ENCODE measurements at places on chromosomes 5 and 9. TPM values are rescaled to one million over a fixed set of nuclear protein-coding genes. Genes with fewer than 3 reads are reported as not detected.

Gene IL5
- total RNA-seq, result not detected

DNA sequence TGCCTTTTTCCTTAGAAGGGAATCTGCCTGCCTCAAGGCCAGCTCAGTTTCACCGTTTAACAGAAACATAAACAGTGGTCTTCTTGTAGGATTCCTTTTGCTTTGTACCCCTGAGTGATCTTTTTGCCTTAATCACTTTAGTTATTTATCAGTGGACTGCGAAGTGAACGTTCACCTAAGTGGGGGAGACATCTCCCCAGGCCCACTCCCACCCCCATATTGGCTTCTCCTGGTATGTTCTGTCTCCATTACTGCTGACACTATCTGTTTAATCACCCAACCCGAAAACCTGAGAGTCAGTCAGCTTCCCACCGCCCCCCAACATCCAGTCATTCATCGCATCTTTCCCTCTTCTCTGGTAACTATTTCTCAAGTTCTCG, 1.4 kb downstream of the SKP2 start:
- no peaks in the 10 kb centered on the region for H3K27me3 ChIP-seq
- peaks cover 37% of the 10 kb centered on the region for H3K4me1 ChIP-seq
- H3K4me3 ChIP-seq, result peak overlapping the region; percentile 24
- H3K36me3 ChIP-seq, result peaks cover 56% of the 10 kb centered on the region
- no peak overlapping the region for H3K27ac ChIP-seq
- DNase-seq, result no peak

Gene C7
- total RNA-seq, result not detected

DNA sequence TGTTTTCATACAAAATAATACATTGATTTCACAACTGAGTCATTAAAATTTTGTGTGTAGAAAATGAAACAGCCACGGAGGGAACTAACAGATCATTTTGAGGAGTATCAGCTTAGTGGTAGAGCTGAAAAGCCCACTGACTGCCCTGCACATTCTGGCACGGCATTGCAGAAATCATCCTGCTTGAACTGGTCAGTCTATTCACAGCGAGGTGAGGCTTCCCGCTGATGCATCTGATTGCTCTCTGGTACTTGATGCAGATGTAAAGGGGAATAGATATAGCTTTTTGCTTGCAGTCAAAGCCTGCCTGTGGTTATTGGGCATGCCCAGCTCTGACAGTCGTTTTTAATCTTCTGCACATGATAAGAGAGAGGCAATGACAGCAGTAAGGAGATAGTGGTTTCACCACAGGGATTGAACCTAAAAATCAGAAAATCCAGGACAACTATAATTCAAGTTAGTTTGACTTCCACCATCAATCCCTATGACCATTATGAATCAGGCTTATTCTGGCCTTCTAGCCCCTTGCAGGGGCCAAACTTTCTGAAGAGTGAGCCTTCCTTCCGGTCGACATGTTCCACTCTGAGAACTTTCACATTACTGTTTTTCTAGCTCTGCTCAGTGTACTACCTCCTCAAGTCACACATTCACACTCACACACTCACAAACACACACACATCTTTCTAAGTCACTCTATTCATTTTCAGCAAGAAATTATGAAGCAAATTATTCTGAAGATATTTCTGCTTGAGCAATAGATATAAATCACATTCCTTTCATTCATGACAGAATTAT, 782.8 kb upstream of the NUDT12 start:
- no peak overlapping the region for H3K27ac ChIP-seq
- DNase-seq, result no peak
- H3K36me3 ChIP-seq, result no peaks in the 10 kb centered on the region
- no peaks in the 10 kb centered on the region for H3K27me3 ChIP-seq

GRCh38 chr5:154369682-154370081, 76.1 kb upstream of the SAP30L start:
- no peak overlapping the region for H3K27ac ChIP-seq
- no peak for DNase-seq
- H3K36me3 ChIP-seq, result peaks cover 52% of the 10 kb centered on the region
- no peak overlapping the region for H3K4me3 ChIP-seq
- no peaks in the 10 kb centered on the region for H3K27me3 ChIP-seq
- H3K4me1 ChIP-seq, result no peaks in the 10 kb centered on the region

Gene SHOC1
- total RNA-seq, result not detected

DNA sequence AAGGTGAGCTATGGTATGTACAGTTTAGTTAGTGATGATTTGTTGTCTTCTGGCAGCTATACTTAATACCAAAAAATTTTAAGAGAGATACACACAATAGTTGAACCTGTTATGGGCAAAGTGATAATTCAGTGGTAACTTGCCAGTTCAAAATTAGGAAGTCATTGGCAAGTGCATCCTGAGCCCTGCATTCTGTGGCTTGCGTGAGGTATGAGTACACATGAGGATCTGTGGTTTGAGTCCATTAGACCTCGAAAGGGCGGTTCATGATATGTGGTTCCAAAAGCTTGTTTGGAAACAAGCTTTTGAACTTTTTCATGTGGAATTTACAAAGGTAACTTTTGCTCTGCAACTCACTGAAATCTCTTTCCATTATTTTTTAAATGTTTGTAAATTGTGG, 47.0 kb downstream of the GPR21 start:
- DNase-seq, result no peak
- H3K27me3 ChIP-seq, result no peaks in the 10 kb centered on the region
- peaks cover 16% of the 10 kb centered on the region for H3K4me1 ChIP-seq
- H3K36me3 ChIP-seq, result peaks cover 84% of the 10 kb centered on the region
- H3K4me3 ChIP-seq, result no peak overlapping the region

DNA sequence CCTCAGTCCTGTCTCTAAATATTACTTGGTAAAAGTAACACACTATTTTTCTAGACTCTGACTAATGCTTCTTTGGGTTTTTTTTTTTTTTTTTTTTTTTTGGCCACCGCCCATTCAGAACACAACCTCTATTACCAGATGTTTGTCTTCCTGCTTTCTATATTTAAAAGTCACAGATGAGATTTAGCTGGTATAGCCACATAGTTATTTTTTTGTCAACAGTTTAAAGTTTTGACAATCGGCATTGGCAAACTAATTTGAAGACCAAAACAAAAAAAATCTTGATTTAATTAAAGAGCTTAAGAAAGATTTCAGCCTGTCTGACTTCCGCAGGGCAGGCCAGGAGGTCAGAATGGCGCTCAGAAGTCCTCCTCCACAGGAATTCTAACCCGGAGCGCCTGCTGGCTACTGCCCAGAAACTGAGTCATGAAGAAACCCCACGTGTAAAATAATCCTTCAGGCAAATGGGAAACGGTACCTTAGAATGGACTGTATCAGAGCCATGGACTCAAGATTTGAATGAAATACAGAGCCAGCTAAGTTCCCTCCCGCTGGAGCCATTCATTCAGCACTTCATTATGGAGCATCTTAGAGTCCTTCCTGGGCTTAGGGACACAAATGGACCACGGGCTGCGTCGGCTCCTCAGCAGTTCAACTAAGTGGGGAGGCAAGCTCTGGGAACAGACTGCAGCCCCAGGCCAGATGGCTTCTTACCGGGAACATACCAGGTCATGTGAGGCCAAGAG, 55.6 kb downstream of the PTPDC1 start:
- no peaks in the 10 kb centered on the region for H3K36me3 ChIP-seq
- no peak overlapping the region for H3K4me3 ChIP-seq
- no peaks in the 10 kb centered on the region for H3K27me3 ChIP-seq
- peaks cover 13% of the 10 kb centered on the region for H3K4me1 ChIP-seq

Gene SLC6A18
- not detected for total RNA-seq

Gene KIF12
- total RNA-seq, result not detected

DNA sequence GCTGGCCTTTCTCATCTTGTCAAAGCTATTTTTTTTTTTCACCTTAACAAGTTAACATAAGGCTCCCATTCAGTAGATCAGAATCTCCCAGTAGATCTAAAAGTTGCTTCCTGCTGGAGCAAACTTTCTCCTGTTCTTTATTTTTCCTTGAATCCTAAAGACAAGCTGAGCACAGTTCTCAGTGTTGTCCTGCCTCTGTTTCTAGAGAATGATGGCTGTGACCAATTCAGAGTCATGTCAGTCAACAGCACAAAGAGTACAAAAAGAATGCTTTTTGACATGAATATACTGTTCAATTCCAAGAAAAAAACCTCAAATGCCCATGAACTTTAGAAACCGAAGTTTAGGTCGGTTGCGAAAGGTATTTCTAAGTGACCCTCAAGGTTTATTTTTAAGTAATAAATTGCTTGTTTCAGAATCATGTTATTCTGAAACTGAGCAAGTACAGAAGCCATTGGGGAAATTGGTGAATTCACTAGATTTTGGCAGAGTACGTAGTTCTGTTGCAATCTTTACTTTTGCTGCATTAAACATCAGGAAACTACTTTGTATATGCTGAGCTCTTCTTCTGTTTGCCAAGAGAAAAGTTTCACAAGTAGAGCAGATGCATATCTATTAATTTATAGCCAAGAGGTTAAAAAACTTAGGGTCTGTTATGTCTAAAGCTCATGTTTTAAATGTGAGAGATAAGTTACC, 161.7 kb upstream of the RPS23 start:
- DNase-seq, result no peak
- no peaks in the 10 kb centered on the region for H3K4me1 ChIP-seq
- no peaks in the 10 kb centered on the region for H3K36me3 ChIP-seq
- H3K4me3 ChIP-seq, result no peak overlapping the region

Gene NTNG2
- total RNA-seq, result 2.1 TPM

Gene TYRP1
- total RNA-seq, result not detected

GRCh38 chr5:114255260-114255659, 106.6 kb upstream of the KCNN2 start:
- no peak for DNase-seq
- H3K36me3 ChIP-seq, result no peaks in the 10 kb centered on the region
- H3K4me3 ChIP-seq, result no peak overlapping the region
- H3K27me3 ChIP-seq, result no peaks in the 10 kb centered on the region
- no peak overlapping the region for H3K27ac ChIP-seq

Gene LTC4S
- 2.7 TPM for total RNA-seq

Gene PCDHA9
- not detected for total RNA-seq

- H3K4me3 ChIP-seq, result no peak overlapping the region
- H3K27me3 ChIP-seq, result no peaks in the 10 kb centered on the region
- no peak for DNase-seq
- peaks cover 52% of the 10 kb centered on the region for H3K36me3 ChIP-seq
- H3K4me1 ChIP-seq, result peaks cover 16% of the 10 kb centered on the region
Measured at GRCh38 chr5:72282878-72283277, 37.2 kb downstream of the MRPS27 start.

DNA sequence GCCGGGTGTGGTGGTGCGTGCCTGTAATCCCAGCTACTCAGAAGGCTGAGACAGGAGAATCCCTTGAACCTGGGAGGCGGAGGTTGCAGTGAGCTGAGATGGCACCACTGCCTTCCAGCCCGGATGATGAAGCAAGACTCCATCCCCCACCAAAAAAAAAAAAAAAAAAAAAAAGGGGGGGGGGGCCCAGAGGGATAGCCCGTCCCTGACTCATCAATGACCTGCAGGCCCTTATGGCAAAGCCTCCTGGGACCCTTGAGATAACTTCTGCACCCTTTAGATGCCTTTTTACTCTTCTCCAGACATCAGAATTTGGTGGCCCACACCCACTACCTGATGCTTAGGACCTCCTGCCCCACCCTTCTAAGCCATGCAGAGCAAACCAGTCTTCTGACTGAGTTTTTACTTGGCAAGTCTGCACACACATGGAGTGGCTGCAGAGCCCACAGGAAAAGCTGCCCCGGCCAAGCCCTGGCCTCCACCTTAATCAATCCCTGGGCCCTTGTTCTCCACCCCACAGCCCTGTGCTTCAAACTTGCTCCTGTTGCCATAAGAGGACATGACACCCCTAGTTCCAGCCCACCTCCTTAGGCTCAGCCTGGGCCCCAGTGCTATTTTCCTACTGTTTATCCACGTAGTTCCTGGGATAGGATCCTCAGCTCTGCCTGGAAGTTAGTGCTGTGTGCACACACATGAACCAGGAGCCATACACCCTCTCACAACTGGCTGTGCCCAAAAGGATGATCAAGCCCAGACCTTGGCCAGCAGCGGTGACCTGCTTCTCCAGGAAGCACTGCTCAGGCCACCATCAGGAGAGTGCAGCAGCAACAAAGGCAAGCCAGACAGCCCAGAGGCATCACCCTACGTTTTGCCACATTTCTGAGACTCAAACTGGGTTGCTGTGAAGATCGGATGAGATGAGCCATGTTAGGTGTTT, 5.1 kb downstream of the MGAT1 start:
- peaks cover 58% of the 10 kb centered on the region for H3K36me3 ChIP-seq
- peak overlapping the region; percentile 68 for H3K27ac ChIP-seq
- no peaks in the 10 kb centered on the region for H3K27me3 ChIP-seq

- no peak overlapping the region for H3K27ac ChIP-seq
- peaks cover 2% of the 10 kb centered on the region for H3K4me1 ChIP-seq
Measured at GRCh38 chr5:170219615-170220014, 13.2 kb upstream of the C5orf58 start.

DNA sequence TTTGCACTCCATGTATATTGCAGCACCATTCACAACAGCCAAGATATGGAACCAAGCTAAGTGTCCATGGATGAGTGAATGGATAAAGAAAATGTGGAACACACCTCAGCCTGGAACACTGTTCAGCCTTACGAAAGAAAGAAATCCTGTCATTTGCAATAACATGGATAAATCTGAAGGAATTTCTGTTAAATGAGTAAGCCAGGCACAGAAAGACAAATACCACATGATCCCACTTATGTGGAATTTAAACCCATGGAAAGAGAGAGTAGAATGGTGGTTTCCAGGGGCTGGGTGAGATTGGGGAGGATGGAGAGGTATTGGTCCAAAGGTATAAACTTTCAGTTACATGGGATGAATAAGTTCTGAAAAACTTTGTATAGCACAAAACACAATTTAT, 228.9 kb upstream of the CD180 start:
- H3K36me3 ChIP-seq, result no peaks in the 10 kb centered on the region
- H3K27ac ChIP-seq, result no peak overlapping the region
- H3K4me3 ChIP-seq, result no peak overlapping the region
- no peaks in the 10 kb centered on the region for H3K27me3 ChIP-seq
- H3K4me1 ChIP-seq, result no peaks in the 10 kb centered on the region
- DNase-seq, result no peak

Gene ZNF883
- 0.33 TPM for total RNA-seq

Gene DMRTA1
- total RNA-seq, result not detected

DNA sequence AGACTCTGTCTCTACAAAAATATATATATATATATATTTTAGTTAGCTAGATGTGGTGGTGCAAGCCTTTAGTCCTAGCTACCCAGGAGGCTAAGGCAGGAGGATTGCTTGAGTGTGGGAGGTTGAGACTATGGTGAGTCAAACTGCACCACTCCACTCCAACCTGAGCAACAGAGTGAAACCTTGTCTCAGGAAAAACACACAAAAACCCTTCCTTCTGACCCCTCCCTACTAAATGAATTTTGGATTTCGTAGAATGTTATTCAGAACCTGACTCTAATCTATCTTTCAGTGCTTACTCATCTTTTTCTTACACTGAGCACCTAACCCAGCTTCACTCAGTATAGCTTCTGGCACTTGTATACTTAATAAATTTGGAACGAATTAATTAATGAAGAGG, 35.2 kb upstream of the IL7R start:
- H3K27ac ChIP-seq, result no peak overlapping the region
- no peaks in the 10 kb centered on the region for H3K27me3 ChIP-seq
- H3K36me3 ChIP-seq, result no peaks in the 10 kb centered on the region
- H3K4me1 ChIP-seq, result no peaks in the 10 kb centered on the region

- H3K4me3 ChIP-seq, result no peak overlapping the region
- H3K4me1 ChIP-seq, result no peaks in the 10 kb centered on the region
- no peak overlapping the region for H3K27ac ChIP-seq
- H3K27me3 ChIP-seq, result no peaks in the 10 kb centered on the region
- no peak for DNase-seq
Measured at GRCh38 chr5:151825445-151825844, 53.7 kb downstream of the G3BP1 start.

Gene MEIKIN
- total RNA-seq, result not detected

Gene SCGB3A2
- not detected for total RNA-seq

Gene DMRT3
- not detected for total RNA-seq
